ENCODE measurements at places on chromosomes 3 and 15.
A peak's percentile ranks its signal among the peaks of the same experiment; 100 is the strongest.

- DNase-seq: no peak
Measured at GRCh38 chr15:70596354-70597055, 166.9 kb downstream of the UACA start.

GRCh38 chr3:69665026-69665737 lies 74.1 kb upstream of the MITF start:
- peak; percentile 42 for DNase-seq

DNA sequence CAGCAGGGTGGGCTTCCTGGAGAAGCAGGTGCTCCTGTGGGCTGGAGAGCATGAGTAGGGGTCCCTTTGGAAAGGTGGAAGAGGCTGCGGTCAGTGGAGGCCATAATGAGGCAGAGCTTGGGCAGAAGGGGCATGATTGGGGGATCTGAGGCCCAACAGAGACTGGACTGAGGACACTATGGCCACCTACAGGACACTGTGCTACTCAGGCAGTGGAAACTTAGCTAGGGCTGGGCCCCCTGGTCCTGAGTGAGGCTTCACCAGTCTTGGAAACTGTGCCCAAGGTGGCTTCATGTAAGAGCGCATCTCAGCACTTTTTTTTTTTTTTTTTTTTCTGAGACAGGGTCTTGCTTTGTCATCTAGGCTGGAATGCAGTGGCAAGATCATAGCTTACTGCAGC lies 6.3 kb upstream of the COMMD4 start:
- DNase-seq: no peak

- DNase-seq: no peak
Measured at GRCh38 chr3:195085356-195086130, 185.4 kb downstream of the XXYLT1 start.

- no peak for DNase-seq
Measured at GRCh38 chr3:8761866-8762265, 7.5 kb downstream of the OXTR start.

- no peak for DNase-seq
Measured at GRCh38 chr3:155138677-155139076, 58.6 kb downstream of the MME start.

GRCh38 chr3:107958146-107958545 lies 132.7 kb downstream of the CD47 start:
- no peak for DNase-seq

GRCh38 chr3:187296911-187297310 lies 5.4 kb upstream of the MASP1 start:
- DNase-seq: no peak

DNA sequence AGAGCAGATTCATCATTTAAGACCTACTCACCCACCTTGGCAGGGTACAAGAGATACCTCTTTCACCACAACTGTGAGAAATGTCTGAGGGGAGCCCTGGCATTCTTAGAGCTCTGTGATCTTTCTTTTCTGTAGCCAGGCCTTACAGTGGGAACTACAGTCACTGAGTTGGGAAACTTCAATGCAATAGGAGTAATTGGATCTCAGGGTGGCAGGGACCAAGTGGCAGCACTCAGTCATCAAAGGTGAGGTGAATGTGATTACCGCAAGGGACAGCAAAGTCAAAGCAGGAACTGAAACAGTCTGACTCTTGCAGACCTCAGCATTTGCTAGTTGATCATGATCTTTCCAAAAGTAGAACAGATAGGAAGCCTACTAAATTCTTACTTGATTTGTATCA lies 7.2 kb upstream of the MCF2L2 start:
- DNase-seq: no peak

DNA sequence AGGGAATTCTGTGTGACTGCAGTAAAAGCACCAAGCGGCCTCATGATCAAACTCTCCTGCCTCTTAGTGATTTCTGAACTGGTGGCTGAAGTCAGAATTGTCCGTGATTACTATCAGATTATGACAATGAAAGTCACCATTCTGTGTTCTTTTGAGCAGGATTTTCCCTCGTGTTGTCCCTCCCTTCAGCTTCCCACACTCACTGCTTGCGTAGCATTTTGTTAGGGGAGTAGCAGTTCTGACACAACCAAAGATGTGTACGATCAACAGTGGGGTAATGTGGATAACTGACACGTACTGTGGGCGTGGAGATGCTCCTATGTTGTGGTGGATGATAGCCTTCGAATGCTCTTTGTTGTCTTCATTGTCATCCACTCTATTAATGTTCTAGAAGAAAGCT lies 67.8 kb upstream of the ICE2 start:
- no peak for DNase-seq

- no peak for DNase-seq
Measured at GRCh38 chr3:94272016-94272415, 209.2 kb downstream of the NSUN3 start.

GRCh38 chr3:167798443-167798842 lies 62.9 kb downstream of the SERPINI1 start:
- DNase-seq: no peak

GRCh38 chr3:31952205-31952604 lies 28.9 kb downstream of the OSBPL10 start:
- no peak for DNase-seq

GRCh38 chr3:37986479-37987314 lies 3.9 kb upstream of the VILL start:
- peak; percentile 84 for DNase-seq

GRCh38 chr3:39469945-39470344 lies 2.5 kb downstream of the MOBP start:
- DNase-seq: no peak

GRCh38 chr15:87369269-87369668 lies 887.3 kb downstream of the NTRK3 start:
- no peak for DNase-seq

- no peak for DNase-seq
Measured at GRCh38 chr15:71079208-71080044, 35.8 kb upstream of the THSD4 start.

DNA sequence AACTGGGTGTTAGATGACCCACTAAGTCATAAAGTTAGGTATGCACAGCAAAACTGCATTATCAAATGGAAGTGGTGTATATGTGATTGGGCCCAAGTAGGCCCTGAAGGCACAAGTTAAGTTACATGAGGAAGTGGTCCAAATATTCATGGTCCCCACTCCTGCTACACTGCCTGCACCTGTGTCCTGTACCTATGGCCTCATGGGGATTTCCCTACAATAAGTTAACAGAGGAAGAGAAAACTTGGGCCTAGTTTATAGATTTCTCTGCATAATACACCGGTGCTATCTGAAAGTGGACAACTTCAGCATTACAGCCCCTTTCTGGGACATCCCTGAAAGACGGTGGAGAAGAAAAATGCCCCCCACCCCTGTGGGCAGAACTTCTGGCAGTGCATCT lies 41.5 kb downstream of the STRIT1 start:
- no peak for DNase-seq

- no peak for DNase-seq
Measured at GRCh38 chr3:127692501-127693335, 20.0 kb downstream of the ABTB1 start.

DNA sequence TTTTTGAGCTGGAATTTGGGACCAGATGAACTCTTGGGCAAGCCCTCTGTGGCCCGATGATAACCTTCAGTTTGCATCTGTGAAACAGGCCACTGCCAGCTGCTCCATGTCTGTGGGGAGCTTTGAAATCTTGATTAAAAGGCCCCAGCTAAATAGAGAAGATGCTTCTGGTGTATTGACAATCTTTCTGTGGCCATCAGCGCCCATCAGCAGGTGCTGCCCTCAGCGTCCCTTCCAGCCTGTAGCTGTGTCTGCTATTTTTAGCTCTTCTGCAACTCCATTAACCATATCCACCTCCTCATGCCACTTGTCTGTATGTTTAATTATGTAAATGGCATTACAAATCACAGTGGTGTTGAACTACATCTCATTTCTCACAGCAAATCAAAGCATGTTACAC lies 54.0 kb downstream of the CHCHD6 start:
- DNase-seq: no peak

- no peak for DNase-seq
Measured at GRCh38 chr15:85479071-85479647, 98.8 kb downstream of the AKAP13 start.

- DNase-seq: no peak
Measured at GRCh38 chr15:35092846-35093245, 7.8 kb upstream of the NANOGP8 start.

DNA sequence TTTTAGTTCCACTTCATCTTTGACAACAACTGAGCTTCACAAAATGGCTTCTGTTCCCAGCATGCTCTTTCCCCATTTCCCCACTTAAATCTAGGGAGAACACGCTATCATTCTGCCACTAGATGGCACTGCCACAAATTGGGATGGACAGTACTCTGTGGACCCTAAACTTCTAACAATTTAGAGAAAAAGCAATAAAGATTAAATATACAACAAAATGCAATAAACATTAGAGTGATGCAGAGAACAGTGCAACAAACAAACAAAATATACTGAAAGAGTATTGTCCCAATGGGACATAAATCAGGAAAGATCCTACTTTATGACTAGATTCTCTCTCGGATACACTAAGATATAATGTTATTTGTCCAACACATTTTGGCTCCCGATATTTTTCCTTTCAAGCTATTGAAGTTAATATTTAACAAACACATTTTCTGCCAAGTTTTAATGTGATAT lies 169.7 kb upstream of the TMCO5A start:
- peak; percentile 55 for DNase-seq

All from lung (tissue), 17 donors.